Spinal cord (tissue), 10 donors: ENCODE measurements at places on chromosomes 7 and 10. TPM values are rescaled to one million over a fixed set of nuclear protein-coding genes. Genes with fewer than 3 reads are reported as not detected.

GRCh38 chr7:19404912-19405329 is 259.7 kb upstream of the FERD3L start:
- DNase-seq = no peak

- no peak for DNase-seq
Observed at GRCh38 chr7:43390576-43390975, 192.3 kb upstream of the STK17A start.

DNA sequence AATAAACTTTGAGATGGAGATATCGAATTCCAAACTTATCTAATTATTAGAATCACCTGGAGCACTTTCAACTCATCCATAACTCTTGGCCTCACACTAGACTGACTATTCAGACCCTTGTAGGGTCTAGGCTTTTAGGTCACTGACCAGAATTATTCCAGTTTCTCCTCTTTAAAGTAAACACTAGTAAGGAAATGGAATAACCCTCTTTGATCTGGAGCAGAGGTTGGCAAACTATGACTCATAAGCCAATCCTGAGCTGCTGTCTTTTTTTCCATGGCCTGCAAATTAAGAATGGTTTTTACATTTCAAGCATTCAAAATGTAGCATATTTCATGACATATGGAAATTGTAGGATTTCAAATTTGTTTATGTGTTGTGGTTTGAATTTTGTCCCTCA is 1601.9 kb downstream of the REEP3 start:
- no peak for DNase-seq

DNA sequence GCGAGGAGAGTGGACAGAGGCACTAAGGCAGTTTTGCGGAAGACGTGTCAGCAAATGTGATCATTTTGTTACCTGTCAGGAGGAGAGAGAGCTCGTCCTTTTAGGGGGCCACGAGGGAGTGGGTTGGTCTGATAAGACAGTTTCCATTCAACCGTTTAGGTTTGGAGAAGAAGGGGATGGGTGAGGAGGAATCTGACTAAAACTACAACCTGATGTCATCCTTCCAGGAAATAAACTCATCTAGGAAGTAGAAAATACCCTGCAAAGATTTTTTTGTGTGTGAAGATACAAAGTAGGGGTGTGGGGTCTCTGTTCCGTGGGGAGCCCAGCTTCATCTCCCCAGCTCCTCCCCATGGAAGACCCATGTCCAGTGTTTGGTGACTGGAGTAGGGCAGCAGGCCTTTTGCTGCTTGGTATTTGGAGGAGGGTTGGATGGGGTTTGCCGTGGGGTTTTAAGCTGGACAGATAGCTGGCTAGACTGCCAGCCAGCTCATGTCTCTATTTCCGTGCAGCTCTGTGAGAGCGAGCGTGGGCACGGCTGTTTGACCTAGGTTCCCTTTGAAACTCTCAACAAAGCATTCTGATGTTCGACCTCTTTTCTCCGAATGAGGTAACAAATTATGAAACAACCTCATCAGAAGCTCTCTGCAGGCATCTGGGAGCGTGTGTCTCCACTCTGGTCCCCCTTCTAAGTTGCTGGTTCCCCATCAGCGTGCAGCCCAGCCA is 136.0 kb upstream of the TCF7L2 start:
- no peak for DNase-seq

The OR2A1 gene
- 0.50 TPM for total RNA-seq

The LIPJ gene
- 0.28 TPM for total RNA-seq
